ENCODE measurements at places on chromosomes 13 and 19.
A peak's percentile ranks its signal among the peaks of the same experiment; 100 is the strongest.

- no peak for DNase-seq
Observed at GRCh38 chr19:16113727-16114126, 2.0 kb downstream of the RAB8A start.

DNA sequence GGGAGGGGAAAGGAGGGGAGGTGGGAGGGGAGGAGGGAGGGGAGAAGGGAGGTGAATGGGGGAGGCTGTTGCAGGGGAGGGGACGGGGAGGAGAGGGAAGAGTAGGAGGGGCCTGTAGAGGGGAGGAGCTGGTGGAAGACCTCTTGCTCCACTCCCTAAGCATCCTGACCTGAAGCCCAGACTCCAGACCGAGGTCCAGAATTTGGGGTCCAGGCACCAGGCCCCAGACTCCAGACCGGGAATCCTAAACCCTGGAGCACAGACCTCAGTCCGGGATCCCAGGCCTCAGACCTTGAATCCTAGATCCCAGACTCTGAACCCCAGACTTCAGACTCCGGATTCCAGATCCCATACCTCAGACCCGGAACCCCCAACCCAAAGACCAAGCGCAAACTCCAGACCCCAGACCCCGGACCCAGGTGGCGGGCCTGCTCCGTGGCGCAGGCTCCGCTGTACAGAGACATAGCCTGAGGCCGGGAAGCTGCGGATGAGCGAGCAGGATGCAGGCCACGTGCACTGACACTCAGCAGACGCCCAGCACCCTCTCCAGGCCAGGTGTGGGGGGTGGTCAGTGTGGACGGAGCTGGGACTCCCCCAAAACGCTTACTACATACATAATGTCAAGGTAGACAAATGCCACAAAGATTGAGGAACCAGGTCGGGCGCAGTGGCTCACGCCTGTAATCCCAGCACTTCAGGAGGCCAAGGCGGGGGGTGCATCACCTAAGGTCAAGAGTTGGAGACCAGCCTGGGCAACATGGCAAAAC is 710 bp upstream of the BTBD2 start:
- peak; percentile 30 for DNase-seq

GRCh38 chr19:51098365-51099046 is 9.7 kb downstream of the CTU1 start:
- no peak for DNase-seq

DNA sequence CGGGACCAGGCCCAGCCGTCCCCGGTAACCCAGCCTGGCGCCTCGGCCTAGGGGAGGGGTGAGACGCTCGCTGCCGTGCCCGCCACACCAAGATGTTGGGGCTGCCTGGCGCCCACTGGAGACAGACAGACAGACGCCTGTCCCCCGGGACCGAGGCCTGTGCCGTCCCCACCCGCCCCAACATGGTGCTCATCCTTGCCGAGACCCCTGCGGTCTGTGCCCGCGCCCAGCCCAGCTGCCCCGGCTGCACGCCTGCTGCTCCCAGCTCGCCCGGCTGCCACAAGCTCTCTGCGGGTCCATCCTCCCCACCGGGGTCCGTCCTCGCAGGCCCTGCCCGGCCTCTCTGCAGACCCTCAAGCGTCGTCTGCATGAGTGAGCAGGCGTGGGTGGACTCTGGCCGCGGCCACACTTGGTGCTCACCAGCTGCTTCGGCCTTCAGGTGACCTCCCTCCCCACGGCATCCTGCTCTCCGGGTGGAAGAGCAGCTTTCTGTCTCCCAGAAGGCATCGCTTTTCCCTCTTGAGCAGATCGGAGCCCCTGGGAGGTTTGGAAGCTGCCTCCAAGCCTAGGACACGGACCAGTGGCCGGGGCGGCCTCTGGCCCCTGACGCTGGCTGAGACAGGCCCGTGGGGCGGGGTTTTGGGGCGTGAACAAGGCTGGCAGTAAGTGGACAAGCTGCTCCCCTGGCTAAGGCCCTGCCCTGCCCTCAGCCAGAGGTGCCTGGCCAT is 6.7 kb upstream of the TMPRSS9 start:
- DNase-seq, result no peak

- DNase-seq, result no peak
Observed at GRCh38 chr13:39952249-39953233, 297.1 kb downstream of the COG6 start.

DNA sequence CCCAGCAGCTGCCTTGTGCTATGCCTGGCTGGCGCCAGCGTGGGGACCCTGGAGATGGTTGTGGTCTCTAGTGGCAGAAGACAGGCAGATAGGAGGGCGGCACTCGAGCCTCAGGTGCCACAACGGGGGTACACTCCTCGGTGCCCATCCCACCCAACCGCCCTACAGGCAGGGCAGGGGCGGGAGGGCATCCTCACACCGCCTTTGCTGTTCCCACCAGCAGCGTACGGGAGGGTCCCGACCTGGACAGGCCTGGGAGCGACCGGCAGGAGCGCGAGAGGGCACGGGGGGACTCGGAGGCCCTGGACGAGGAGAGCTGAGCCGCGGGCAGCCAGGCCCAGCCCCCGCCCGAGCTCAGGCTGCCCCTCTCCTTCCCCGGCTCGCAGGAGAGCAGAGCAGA is 16.6 kb downstream of the PLIN4 start:
- no peak for DNase-seq

DNA sequence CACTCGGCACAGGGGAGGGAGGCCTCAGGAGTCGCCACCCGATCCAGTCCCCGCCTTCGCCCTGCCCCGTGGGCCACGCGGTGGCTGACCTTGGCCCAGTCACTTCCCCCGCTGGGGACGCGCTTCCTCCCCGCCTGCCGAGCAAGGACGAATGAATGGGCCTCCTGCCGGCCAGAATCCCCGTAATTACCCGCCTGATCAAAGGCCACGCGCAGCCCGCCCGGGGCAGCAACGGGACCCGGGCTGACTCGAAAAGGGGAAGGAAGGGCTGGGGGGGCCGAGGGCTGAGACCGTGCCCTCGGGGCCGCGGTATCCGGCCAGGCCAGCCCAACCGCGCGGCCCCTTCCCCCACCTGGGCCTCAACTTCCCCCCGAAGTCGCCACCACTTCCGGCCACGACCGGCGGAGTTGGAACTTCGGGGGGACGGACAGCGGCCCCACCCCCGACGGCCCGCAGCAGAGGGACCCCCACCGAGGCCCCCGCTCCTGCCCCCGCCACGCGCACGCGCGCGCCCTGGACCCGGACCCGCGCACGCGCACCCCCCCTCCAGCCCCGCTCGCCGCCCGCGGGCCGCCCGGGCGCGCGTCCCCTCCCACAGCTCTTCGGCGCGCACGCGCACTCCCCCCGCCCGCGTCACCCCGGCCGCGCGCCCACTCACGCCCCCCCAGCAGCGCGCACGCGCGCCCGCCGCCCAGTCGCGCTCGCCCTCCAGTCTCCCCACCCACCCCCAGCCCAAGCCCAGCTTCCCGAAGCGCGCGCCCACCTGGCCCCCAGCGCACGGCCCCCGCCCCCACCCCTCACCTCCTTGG is 520 bp downstream of the ZNF787 start:
- DNase-seq, result peak; percentile 27

DNA sequence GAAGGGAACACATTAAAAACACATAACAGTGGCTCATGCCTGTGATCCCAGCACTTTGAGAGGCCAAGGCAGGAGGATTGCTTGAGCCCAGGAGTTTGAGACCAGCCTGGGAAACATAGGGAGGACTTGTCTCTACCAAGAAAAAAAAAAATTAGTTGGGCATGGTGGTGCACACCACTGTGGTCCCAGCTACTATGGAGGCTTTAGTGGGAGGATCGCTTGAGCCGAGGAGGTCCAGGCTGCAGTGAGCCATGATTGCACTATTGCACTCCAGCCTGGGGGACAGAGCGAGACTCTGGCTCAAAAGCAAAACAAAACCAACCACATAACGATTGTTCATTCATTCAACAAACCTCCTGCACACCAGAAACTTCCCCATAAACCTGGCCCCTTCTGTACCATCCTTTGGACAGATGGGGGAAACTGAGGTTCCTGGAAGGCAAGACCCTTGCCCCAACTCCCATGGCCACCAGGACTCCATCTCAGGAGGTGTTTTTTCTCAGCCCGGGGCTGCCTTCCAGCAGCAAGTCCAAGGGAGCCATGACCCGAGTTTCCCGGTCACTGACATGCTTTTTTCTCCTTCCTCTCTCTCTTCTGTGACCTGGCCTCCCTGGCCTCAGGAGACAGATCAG is 4.3 kb downstream of the FOSB start:
- DNase-seq, result no peak

DNA sequence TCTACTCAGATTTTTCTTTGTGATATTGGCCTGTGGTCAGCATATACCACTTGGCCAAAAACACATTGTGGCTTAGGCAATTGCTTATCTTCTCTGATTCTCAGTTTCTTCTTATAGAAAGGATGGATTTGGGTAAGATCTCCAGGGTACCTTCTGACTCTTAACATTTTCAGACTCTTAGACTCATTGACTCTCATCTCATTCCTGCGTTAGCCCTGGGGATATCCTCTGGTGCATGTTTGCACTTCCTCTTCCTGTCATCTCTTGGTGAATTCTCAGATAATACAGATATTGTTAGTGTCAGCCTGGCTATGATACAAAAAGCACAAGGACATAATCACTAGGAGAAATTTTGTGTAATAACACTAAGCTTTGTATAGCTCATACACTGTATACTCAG is 492.5 kb upstream of the GPC6 start:
- DNase-seq, result no peak

DNA sequence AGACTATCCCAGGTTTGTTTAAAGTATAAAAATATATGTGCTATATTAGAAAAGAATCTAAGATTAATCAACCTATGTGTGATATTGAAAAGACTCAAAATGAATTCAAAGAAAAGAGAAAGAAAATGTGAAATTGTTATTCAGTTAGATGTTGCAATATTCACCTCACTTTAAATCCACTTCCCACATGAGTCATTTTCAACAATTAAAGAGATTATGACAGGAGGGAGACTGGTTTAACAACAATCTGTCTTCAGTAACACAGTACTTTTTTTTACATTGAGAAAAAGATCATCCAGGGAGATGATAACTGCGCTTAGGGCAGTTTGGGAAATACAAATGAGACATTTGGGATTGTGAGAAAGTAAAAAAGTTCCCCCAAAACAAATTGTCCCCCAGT is 1246.2 kb downstream of the SLITRK1 start:
- no peak for DNase-seq

GRCh38 chr13:52026246-52026626 is 1.7 kb downstream of the UTP14C start:
- no peak for DNase-seq

DNA sequence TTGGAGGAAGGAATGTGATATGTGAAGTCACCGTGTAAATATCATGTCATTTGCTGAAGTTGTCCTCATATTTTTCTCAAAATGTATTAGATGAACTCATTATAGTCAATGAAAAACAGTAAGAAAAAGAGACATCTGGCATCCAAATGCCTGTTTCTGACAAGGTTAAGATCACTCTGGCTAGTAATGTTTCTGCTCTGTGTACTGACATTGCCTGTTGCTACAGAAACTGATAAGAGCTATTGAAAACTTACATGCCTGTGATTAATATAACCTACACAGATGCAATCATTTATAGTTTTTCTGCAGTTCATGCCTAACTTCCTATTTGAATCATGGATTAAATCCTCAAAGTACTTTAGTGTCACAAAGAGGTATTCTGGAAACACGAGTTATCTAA is 249.8 kb downstream of the NBEA start:
- no peak for DNase-seq

GRCh38 chr19:52690369-52691214 is 44.3 kb downstream of the ZNF611 start:
- peak; percentile 82 for DNase-seq

DNA sequence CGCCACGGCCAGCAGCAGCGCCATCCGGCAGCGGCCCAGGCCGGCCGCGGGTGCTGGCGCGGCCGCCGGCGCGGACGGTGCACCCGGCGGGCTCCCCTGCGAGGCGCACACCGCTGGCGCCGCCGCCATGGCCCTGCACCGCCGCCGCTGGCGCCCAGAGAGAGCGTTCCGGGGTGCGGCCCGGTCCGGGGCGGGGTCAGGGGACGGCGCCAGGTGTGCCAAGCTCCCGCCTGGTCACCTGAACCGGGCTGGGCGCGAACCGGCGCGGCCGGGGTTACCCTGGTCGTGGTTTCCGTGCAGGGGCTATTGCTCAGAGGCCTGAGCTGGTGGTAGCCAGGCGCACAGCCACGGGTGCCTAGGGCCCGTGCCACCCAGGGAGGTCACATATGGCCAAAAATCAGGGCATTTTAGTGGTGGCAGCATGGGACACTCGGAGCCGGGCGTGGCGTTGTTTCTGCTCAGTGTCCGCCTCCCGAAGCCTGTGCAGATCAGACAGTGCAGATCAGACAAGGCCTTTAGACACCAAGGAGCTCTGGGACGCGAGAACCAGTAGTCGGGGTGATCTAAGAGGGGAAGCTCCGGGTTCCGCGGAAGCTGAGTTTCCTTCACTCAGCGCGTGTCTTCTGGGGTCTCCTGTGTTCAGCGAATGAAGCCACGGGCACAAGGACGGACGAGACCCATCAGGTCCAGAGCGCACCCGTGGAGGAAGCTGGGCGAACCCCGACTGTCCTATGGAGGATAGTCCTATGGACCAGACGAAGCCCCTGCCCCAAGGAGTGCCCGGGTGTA is at the start of gene TMEM238:
TSS of gene TMEM238 (minus strand) at position 162 of the 789 bp plus-strand sequence. CDS start at position 129, 33 bp downstream.
- DNase-seq, result no peak

DNA sequence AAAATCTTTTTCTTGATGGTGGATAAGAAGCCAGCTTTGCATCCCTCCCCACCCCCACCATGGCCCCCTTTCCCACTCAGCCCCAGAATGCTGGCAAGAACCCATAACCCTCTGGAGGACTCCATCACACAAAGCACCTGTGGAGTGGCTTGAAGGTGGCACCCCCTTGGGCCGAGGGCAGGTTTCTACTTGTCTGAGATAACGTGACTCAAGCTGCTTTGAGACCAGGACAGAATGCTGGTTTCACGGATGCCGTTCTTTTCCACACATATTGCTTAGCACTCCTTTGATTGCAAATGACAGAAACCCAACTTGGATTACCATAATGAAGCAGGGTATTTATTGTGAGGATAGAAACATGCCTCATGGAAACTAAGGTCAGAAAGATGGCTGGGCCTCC is 82.2 kb downstream of the LACC1 start:
- DNase-seq, result no peak

DNA sequence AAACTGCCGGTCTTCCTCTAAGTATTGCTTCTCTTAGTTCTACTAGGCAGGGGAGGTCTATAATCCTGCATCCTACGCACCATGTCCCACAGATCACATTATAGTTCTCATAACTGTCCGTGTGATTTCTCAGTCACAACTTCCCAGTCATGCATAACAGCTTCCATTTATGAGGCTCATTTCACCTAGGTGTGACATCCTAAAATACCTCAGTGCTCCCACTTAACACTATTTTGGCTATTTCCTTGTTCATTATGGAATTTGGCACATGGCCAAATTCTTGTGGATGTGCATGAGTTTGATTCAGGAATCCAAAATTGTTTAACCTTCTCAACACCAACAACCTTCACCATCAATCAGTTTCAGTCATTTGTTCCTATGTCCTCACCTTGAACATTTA is 989.9 kb downstream of the OLFM4 start:
- DNase-seq, result no peak

DNA sequence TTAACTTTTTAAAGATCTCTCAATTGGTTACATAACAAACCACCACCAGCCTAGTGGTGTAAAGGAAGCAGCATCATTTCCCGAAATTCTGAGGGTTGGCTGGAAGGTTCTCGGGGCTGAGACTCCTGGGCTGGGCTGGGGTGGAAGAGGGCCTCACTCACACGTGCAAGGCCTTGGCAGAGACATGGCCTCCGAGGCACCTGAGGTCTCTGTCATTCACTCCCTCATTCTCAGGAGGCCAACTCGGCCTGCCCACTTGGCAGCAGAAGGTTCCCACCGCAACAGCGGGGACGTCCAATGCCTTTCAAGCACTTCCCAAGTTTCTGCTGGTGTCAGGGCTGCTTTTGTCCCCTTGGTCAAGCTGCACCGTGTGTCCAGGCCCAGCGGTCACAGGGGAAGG is 18.6 kb upstream of the RASA3 start:
- no peak for DNase-seq

GRCh38 chr19:31970027-31970461 is 375.4 kb upstream of the ZNF507 start:
- DNase-seq, result no peak
